ENCODE measurements at places on chromosomes 1 and 21.

DNA sequence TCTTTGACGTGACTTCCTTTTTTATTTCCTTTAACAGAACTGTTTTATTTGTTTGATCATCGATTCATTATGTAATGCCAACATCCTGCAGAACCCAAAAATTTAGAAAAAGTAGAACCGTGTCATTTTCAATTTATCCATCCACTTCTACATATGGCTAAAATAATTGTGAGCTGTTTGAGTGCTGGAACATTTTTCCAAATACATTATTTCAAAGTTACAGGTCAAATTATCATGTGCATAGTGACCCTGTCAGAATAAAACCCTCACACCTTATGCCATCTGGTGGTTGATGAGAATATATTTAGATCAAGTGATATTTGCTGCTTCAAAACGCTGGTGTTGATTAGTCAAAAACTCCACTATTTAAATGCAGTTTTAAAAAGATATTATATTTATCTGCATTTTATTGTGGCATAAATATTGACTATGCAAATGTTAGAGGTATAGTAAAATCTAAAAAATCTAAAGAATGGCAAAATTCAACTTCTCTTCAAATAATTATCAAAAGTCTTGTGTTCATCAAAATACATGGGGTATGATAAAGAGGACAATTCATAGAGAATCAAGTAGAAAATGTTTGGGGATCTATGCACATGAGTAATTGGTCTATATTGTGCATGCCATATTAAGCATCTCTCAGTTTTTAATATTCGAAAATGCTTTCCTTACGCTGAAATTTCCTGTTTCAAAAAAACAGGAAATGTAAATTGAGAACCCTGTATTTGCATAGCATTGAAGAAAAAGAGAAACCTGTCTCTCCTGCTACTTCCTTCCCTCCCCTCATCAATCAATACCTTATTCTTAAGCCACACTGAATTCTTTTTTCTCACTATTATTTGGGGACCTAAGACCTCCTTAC lies 39.7 kb downstream of the UBE2U start:
- DNase-seq, result peak; percentile 47

- DNase-seq, result no peak
Observed at GRCh38 chr1:160082487-160082886, 1.1 kb downstream of the KCNJ9 start.

- no peak for DNase-seq
Observed at GRCh38 chr1:53715478-53715877, 23.5 kb downstream of the GLIS1 start.

DNA sequence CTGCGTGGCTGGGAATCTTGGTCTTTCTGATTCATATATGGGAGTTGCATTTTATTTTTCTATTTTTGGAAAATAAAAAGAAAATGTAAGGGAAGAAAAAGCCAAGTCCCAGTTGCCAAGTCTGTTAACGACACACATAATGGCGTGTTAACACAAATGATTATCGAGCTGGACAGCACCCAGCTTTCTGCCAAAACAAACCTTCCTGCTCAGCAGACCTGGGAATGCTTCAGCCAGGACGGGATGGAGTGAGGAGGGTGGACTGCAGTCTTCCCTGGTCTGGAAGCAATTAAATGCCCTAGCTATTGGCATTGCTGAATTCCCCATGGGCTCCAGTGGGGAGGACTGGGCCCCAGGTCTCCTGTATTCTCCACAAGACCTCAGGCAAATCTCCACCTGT lies 184.2 kb upstream of the USP24 start:
- no peak for DNase-seq

GRCh38 chr1:166069390-166069789 lies 97.4 kb downstream of the FAM78B start:
- DNase-seq, result no peak

- DNase-seq, result no peak
Observed at GRCh38 chr1:32115496-32115895, 7.6 kb downstream of the KPNA6 start.

GRCh38 chr1:77031106-77031662 lies 163.9 kb downstream of the ST6GALNAC5 start:
- peak; percentile 95 for DNase-seq

DNA sequence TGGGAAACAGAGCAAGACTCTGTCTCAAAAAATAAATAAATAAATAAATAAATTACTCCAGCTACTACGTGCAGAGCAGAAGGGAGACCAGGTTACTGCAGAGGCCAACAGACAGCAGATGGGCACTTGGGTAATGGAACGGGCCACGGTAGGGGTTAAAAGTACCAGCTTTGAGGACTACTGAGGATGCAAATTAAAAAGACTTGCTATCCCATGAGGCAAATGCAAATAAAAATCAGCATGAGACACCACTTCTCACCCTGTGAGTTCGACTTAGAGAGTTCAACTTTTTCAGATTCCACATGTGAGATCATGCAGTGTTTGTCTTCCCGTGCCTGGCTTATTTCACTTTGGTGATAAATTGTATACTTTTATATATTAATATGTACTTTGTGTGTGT lies 6.6 kb downstream of the SLC2A5 start:
- DNase-seq, result no peak

DNA sequence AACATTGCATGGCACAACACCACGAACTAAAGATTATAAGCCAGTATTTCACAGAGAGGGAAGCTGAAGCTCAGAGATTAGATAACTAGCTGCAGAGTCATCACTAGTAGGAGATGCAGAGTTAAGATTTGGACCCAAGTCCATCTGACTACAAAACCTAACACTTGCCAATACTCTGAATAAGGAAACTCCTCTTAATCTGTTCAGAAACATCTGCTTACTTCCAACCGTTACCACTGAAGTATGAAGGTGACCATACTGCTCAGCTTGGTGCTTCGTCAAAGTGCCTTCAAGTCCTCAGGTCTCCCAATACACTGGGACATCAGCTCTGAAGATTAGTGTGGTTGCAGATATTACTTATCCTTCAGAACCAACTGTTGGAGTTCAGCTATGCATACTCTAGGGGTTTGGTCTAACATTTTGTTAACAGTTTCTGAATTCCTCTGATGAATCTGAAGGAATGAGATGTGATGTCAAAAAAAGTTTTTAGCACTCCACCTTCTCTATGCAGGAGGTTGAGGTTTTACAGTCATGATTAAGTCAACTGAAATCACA lies 179.6 kb downstream of the TPR start:
- no peak for DNase-seq

DNA sequence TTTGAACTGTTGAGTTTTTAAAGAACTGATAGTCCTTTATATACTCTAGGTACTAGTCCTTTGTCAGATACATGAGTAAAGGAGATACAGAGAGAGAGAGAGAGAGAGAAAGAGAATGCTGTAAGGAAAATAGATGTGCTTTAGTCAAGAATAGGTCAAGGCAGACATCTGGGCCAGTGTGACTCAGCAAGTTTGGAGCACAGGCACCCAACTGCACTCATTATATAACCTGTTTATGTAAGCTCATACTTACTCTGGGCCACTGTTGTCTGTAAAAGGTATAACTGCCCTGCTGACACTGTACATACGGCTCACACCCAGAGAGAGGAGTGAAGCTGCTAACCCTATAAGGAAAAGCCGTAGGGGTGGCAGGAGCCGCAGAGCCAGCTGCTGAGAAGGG lies 32.2 kb upstream of the AKT3 start:
- DNase-seq, result no peak

- peak; percentile 36 for DNase-seq
Observed at GRCh38 chr1:226349081-226349480, 40.1 kb upstream of the LIN9 start.

- no peak for DNase-seq
Observed at GRCh38 chr1:86754265-86754974, 50.0 kb downstream of the SH3GLB1 start.

DNA sequence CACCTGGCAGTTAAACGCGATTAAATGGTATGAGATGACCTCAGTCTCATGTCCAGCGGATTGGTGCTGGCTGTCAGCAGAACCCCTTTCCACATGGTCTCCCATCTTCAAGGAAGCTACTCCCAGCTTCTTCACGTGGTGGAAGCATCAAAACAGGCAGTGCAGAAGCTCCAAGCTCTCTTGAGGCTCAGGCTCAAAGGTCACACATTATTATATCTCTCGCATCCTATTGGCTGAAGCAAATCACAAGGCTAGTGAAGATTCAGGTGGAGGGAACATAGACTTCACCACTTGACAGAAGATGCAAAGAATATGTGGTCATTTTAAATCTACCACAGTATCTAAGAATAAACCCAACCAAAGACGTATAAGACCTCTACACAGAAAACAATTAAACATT lies 181.9 kb downstream of the VPS13D start:
- no peak for DNase-seq

GRCh38 chr1:21590934-21591333 lies 78.2 kb downstream of the RAP1GAP start:
- DNase-seq, result no peak

- no peak for DNase-seq
Observed at GRCh38 chr1:158199849-158200248, 19.2 kb downstream of the CD1D start.

- peak; percentile 22 for DNase-seq
Observed at GRCh38 chr1:48777219-48777895, 666 bp upstream of the BEND5 start.

- DNase-seq, result no peak
Observed at GRCh38 chr1:9050803-9051202, 18.6 kb downstream of the SLC2A5 start.

- DNase-seq, result no peak
Observed at GRCh38 chr1:29325675-29326074, 89.4 kb downstream of the PTPRU start.

DNA sequence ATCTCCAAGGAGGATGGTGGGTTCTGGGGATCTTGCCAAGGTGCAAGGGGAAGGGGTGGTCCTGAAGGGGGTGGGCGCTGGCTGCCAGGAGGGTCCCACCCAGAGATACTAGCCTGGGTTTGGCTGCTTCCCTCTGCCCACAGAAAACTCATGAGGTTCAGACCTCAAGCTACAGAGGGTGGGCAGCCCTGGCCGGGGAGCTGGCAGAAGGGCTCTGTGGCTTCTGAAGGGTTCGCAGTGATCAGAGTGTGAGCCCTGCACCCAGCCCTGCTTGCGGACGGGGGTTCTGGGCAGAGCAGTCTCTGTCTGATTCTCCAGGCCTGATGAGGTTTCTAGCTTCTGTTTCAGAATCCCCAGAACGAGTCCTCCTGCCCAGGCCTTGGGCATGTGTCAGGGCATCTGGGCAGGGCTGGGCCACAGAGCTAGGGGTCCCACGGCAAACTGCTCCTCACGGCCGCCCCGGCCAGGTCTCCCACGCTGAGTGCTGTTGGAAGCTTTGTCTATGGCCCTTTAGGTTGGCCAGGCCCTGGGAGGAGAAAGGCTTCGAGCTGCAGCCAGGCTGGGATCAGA lies 635 bp upstream of the MMEL1 start:
- no peak for DNase-seq

GRCh38 chr1:169250795-169251194 lies 116.8 kb downstream of the NME7 start:
- no peak for DNase-seq

- no peak for DNase-seq
Observed at GRCh38 chr1:4510276-4510691, 144.1 kb upstream of the AJAP1 start.

GRCh38 chr1:89610457-89611011 lies 22.4 kb upstream of the LRRC8C start:
- DNase-seq, result no peak

DNA sequence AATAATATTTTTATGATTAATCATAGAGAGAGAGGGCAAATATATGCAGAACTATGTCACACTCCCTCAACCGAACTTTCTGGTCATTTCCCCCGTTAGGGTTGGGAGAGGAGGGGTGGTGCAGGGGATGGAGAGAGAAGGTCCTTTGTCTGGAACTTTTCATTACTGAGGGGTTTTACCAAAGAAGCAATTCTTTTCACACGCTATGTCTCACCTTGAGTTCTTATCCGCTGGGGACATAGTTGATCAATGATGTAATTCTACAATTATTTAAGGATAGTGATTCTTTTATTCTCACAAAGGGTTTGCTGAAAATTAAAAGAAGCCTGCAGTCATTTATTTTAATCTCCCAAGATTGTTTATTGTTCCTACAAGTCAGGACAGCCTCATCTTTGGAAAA lies 98.3 kb upstream of the RUNX1 start:
- DNase-seq, result no peak

- no peak for DNase-seq
Observed at GRCh38 chr1:89978755-89979154, 16.2 kb upstream of the ZNF326 start.

- DNase-seq, result no peak
Observed at GRCh38 chr1:168636200-168636599, 59.8 kb downstream of the XCL1 start.

DNA sequence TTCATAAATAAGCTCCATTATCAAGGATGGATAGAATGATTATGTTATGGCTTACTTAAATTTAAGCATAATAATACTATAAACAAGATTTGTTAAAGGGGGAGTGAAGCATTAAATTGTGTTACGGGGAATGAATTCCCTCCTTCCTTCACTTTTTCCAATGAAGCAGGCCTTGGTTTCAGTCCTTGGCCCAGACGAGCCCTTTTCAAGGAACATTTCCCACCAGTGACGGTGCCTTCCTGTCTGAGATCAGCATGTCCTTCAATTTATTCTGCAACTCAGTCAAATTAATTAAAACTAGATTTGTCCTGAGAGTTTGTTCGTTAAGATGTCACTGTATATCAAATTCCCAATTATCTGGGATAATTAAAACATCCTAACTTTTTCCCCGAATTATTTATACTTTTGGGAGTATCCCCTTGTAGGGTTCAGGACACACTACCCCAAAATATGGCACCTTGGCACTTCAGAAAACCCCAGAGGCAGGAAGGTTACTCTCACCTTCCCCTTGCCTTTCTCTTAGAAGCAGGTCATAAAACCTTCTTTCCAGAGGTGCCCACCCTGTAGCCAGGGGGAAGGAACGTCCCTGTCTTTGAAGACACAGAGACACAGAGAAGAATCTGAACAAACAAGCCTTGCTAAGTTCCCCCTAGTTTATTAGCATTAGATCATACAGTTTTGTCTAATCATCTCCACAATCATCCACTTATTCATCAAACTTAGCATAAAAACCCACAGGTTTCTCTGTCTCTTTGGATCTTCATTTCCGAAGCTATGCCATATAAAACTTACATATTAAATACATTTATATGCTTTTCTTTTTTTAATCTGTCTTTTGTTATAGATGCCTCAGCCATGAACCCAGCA lies 86.2 kb upstream of the ARHGAP29 start:
- no peak for DNase-seq

- no peak for DNase-seq
Observed at GRCh38 chr1:90414201-90414600, 302.9 kb downstream of the BARHL2 start.

GRCh38 chr1:200224315-200224714 lies 185.5 kb downstream of the ZNF281 start:
- DNase-seq, result no peak
